Activated CD4-positive, alpha-beta T cell treated with anti-CD3 and anti-CD28 coated beads, Interleukin-2, Interleukin-6, amounts not matched to agents 100 ng/mL and 50 ng/mL, durations not matched to agents 16 hours and 8 hours (primary cell): ENCODE measurements at places on chromosomes 3 and 15.

GRCh38 chr15:34732430-34732829 lies 22.4 kb downstream of the GJD2 start:
- no peak for DNase-seq

GRCh38 chr3:35709691-35710090 lies 70.4 kb downstream of the ARPP21 start:
- no peak for DNase-seq

GRCh38 chr3:162262129-162262528 lies 765.5 kb downstream of the OTOL1 start:
- no peak for DNase-seq

DNA sequence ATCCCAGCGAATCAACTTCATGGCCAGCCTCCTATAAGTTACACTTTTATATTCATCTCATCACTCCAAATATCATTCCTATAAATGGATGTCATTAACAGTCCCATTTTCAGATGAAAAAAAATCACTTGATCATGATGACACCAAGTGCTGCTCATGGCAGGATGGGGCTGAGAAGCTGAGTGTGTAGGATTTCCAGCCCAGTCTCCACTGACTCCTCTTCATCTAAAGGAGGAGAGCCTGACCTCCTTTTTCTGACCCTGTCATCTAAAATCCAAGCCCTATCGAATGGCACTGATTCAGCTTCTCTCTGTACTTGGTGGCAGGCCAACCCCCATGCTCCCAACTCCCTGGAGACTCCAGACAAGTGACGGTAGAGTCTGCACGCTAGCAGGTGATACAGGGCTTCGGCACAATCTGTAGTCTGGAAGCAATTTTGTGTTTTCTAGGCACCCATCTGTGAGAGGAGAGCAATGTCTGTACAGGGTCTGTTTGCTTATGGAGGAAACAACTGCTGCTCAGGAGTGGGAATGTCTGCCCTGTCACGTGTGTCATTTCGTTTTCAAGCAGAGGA lies 103.2 kb downstream of the EPHB1 start:
- DNase-seq, result no peak

DNA sequence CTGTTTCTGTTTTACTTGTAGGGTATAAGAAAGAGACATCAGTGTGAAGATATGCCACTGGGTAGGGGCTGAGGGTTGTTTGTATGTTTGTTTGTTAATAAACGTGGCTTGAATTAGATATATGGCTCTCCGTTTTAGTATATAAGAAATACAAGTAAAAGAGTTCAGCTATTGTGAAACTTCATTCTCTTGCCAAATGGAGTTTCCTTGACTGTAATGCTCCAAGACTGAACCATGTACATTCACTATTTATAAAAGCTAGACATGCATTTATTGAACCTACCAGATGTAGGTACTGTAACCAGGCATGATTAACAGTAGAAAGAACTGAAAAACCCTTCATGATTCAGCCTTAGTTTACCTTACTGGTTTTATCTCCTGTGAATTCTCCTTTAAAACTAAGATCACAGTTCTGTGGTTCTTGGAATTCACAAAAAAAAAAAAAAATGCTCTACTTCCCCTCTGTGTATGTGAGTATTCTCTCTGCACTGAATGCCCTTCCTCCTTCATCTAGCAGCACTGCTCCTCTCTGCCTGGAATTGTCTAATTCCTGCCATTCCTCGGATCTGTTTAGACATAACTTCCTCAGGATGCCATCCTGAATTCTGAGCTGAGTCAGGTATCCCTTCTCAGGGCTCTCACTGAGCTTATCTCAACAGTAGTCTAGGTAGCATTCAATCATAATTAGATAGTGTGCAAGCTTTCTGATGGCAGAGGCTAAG lies 504.4 kb downstream of the FHIT start:
- DNase-seq, result no peak

DNA sequence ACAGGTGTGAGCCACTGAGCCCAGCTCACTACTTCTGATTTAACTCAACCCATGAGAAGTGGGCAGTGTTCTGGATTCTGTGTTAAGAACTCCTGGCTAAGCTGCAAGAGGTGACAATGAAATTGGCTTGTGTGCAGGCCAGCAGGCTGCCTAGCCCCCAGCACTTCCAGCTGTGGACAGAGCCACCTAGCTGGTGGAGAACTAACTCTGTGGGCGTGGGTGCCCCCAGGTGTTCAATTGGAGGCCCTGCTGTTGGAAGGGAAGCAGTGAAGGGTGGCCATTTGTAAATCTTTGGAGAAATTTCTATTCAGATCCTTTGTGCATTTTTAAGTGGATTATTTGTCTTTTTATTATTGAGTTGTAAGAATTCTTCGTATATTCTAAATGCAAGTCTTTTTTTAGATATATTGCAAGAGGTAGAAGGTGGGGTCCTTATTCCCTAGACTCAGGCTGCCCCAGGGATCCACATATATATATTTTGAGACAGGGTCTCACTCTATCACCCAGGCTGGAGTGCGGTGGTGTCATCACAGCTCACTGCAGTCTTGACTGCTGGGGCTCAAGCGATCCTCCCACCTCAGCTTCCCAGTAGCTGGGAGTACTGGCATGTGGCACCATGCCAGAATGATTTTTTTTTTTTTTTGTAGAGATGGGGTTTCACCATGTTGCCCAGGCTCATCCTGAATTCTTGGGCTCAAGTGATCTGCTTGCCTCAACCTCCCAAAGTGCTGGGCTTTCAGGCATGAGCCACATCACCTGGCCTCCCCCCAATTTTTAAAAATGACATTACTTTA lies 7.2 kb upstream of the SCAMP5 start:
- peak; percentile 60 for DNase-seq

DNA sequence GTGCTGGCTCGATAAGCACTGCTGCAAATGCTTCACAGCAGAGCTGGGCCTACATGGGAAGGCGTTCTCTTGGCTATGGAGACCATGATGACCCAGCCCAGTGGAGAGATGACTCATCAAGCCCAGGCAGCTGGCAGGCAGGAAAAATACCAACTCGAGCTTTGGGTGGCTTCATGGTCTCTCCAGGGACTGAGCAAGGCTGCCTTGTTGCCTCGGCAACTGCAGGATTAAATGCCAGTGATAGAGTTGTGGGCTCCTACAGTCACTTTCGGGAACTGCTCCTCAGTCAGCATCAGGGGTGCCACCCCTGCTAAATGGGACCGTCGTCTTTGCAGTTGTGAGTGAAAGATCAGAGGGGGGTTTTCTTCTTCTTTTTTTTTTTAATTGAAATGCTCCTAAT lies 54.6 kb upstream of the MYZAP start:
- DNase-seq, result no peak

DNA sequence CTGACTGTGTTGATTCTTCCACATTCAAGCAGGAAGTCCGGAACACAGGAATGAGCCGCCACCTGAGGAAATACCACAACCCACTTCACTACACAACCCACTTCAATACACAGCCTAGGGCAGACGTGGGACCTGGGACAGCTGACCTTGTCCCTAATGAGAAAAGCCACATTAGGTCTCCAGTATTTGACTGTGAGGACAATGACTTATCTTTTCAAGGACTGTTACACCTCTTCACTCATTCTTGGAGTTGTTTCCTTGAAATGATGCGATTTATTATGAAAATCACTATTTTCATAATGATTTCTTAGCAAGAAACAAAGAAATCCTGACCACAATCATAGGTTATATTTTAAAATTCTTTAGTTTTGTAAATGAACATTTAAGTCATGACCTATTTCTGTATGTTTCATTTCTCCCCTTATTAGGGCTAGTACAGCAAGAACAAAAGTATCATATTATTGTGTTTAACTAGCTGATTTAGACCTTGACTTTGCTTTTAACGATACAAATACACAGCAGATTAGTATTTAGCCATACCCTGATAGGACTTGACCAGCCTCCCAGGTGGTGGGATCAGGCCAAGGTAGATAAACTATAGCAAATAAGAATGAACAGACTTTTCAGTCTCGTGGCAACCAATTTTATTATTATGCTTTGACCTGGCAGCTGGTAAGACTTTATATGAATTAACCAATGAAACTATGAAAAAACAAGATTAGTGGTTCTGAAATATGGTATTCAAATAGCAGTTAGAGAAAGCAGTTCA lies 6.0 kb downstream of the RAB27A start:
- peak; percentile 58 for DNase-seq

DNA sequence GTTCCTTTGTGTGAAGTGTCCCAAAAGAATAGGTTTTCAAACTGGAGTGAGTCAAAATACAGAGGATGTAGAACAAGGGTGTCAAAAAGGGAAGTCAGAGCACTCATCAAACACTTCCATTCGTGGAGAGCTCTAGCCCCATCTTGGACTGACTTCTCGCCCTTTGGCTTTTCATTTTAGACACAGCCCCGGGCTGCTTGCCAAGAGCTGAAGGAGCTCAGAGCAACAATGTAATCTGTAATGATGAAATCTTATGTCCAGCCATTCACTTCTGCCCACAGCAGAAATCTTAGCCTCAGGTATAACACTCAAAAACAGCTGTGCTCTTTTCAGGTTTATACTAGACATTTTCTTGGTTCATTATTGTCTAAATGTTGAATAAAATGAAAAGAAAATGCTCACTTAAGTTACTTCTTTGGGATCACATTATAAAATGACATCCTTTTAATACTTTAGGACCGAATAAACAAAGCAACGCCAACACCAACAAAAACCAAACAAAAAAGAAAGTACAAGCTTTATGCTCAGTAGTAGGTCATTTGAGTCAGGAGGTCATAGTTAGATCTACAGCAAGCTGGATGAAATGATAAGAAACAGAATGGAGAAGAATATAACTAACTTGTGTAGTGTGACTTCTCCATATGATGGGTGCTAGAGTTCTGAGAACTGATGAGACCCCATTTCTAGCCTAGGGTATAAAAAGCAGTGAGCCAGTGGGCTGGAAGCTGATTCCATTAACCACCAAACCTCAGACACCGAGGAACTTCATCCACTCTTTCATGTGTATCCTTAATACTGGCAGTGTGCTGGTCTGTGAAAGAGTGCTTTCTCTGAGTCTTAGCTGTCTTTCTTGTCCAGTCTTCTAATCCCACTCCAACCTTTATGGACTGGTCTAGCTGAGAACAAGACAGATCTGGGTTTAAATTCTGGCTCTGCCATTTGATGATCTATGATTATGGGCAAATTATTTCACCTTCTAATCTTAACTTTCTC lies 131.8 kb upstream of the SLC7A14 start:
- DNase-seq, result no peak

- DNase-seq, result no peak
Measured at GRCh38 chr3:153180860-153181372, 18.9 kb downstream of the RAP2B start.

DNA sequence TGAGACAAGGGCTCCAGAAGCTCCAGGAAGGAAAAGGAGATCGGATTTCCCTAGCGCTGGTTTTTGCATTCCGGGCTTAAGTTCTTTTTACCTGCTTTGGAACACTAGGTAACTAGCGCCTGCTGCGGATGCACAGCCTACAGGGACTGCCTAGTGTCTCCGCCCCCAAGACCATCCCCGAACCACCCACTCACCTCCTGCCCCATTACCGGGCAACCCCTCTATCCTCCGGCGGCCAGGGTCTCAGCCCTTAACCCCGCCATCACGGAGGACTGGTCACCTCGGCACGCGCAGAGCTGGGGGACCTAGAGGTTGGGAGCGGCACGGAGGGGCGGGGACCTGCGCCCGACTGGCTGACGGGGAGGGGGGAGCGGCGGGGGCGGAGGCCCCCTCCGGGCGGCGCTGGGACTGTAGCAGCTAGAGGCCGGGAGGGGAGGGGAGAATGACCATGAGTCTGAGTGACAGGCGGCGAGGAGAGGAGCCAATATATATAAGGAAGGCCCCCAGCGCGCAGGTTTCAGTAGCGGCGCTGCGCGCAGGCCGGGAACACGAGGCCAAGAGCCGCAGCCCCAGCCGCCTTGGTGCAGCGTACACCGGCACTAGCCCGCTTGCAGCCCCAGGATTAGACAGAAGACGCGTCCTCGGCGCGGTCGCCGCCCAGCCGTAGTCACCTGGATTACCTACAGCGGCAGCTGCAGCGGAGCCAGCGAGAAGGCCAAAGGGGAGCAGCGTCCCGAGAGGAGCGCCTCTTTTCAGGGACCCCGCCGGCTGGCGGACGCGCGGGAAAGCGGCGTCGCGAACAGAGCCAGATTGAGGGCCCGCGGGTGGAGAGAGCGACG lies at the start of gene DLL4:
DLL4 (plus strand) TSS at position 520 of the 839 bp plus-strand sequence. CDS start 329 bp downstream, outside the sequence.
- DNase-seq, result peak; percentile 43

DNA sequence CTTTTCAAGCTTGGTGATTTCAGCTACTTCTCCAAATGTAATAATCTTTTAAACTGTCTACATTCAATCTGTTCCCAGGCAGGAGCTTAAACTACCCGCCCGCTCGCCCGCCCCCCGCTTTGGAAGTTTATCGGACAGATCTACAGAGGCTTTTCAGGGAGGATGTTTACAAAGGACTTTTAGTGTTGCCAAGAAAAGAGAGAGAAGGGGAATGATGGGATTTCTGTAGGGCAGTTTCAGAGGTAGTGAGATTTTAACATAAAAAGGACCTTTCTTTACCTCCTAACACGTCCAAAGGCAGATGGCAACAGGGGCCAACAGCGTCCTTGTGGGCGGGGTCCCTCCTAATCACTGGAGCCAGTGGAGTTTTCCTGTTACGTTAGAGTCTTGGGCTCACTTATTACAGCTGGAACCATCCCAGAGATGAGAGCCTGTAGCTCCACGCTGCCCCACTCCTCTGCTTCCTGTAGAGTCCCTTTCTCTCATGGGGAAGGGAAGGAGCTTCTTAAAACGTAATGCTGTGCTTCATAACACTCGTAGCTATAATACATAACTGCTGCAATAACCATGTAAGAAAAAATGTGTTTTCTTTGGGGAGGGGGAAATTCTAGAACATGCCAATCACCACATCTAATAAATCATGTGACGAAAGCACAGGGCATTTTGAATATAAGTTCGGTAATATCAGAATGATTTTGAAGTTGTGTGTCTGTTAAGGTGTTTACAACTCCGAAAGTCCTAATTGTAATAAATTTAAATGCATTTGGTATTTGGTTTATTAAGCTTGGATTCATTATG lies 30.9 kb downstream of the HES1 start:
- no peak for DNase-seq
